ENCODE measurements at places on chromosomes 16 and 17.
A peak's percentile ranks its signal among the peaks of the same experiment; 100 is the strongest.

GRCh38 chr16:30184096-30184890 is 891 bp downstream of the CORO1A start:
- no peak for DNase-seq

- no peak for DNase-seq
These were observed 18.7 kb upstream of the ATP6V0C start for GRCh38 chr16:2495041-2495440.

- DNase-seq, result no peak
These were observed 142.4 kb downstream of the CYLD start for GRCh38 chr16:50884066-50884860.

- no peak for DNase-seq
These were observed 18.9 kb downstream of the CACNA1G start for GRCh38 chr17:50579399-50579798.

DNA sequence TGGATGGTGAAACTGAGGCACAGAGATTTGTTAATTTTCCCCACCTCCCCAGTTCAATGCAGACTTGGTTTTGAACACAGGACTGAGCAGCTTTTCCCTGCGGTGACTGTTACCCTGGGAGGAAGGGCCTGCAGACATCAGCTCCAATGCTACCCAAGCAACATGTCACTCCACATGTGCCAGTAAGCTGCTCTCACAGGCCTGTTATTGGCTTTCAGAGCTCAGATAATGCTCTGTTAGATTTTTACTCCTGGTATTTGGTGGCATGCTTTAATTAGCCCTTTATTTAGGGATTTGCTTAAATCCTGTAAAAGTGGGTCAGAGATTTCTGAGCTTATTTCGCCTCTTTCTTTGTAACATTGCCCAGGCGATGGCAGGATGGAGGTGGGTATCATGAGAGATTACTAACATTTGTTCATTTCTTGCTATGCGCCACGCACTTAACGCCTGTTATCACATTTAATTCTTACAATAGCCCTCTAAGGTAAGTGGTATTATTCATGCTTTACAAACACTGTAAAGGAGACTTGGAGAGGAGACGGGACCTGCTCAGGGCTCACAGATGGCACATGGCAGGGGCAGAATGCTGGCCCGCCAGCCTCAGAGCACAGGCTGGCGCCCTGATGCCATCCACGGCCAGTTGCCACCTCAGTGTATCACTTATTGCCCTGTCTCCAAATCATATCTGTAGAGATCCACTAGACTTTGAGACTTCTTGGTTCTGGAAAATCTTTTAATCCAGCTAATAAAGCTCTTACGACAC is 84.0 kb upstream of the CACNG5 start:
- no peak for DNase-seq

GRCh38 chr16:1620391-1620790 is 8.2 kb downstream of the CRAMP1 start:
- no peak for DNase-seq

DNA sequence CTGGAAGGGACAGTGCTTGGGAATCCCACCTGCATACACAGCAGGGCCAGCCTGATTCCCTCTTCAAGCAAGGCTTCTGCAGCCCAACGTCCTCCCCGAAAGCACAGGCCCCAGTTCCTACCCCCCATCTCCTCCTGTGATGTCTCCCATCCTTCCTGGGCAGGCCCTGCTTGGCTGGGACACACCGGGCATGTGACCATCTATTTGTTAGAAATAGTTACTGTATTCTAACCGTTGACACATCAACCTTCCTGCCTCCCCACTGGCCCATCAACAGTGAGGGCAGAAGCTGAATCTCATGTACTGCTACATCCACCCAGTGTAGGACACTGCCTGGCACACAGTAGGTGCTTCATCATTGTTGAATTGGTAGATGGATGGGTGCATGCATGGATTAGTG is 10.7 kb downstream of the PRR29 start:
- no peak for DNase-seq

DNA sequence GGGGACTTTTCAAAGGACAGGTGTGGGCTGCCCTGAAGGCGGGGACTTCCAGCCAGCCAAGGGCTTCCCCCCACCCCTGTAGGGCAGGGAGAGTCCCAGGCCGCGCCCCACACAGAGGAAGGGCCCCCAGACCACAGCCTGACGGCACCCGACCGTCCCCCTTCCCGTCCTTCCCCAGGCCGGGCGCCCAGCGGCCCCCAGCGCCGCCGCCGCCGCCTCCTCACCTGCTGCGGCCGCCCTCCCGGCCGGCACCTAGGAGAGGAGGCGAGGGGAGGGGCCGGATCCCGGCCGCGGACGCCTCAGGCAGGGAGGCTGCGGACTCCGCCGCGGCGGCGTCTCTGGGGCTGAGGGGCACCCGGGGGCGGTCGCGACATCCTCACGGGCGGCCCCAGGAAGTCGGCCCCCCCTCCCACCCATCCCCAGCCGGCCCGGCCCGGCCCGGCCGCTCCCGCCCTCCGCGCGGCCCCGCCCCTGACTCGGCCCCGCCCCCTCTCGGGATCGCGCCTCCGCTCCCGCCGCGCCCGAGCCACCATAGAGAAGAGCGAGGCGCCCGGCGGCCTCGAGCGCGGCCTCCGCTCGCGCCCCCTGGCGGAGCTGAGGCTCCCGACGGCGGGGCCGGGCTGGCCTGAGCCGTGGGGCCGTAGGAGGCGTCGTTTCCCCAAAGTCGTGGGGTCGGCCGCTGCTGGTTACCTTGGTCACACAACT is 25.5 kb upstream of the RFFL start:
- DNase-seq, result peak; percentile 82

DNA sequence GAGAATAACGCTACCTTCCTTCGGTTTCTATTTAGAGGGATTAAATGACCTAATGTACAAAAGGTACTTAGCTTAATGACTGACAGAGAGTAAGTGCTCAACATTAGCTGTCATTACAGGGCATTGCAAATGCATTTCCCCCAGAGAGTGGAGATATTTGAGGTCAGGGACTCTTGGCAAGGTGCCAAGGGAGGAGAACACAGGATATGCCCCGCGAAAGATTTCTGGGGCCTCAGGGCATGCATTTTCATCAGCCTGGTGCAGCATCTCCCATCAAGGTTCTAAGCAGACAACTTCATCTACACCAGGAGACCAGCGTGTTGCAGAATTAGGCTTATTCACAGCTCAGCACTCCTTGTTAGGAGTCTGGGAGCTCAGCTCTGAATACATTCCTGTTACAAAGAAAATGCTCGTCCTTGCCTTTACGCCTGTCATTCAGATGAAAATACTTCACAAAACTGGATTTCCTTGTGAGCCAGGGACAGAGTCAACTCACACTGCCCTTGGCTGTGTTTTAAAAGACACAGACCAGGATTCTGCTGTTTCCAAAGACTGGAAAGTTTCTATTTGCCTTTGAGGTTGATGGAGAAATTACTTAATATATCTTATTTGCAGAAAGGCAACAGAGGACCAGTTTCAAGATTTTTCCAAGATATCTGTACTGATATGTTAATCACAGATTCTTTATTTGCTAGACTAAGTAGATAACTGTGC is 108.2 kb downstream of the VAT1L start:
- peak; percentile 44 for DNase-seq

All from fibroblast of skin of right quadriceps (primary cell).